CD8-positive, alpha-beta memory T cell (primary cell): ENCODE measurements at places on chromosomes 13 and 19.
A peak's percentile ranks its signal among the peaks of the same experiment; 100 is the strongest.

DNA sequence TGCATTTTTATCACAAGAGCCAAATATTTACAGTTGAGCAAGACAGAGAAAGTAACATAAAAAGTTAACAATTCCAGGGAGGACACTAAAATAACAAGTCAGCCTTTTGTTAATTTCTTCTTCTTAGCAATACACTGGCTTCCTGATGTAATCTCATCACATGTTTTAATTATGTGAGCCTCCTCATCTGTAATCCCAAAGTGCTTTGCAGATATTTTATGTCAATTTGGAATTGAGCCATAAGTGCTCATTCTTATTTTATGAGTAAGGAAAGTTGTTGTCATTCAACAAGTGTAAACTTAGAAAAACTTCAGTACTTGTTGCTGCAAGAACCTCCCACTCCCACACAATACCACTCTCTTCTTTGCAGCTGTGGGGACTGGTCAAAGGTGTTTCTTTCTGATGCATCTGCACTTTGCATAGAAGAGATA lies 223.6 kb downstream of the GPC6 start:
- no peak for DNase-seq

GRCh38 chr19:41767115-41767514 lies 11.8 kb downstream of the CEACAM6 start:
- DNase-seq, result no peak

GRCh38 chr13:60111691-60112090 lies 52.0 kb downstream of the DIAPH3 start:
- no peak for DNase-seq

DNA sequence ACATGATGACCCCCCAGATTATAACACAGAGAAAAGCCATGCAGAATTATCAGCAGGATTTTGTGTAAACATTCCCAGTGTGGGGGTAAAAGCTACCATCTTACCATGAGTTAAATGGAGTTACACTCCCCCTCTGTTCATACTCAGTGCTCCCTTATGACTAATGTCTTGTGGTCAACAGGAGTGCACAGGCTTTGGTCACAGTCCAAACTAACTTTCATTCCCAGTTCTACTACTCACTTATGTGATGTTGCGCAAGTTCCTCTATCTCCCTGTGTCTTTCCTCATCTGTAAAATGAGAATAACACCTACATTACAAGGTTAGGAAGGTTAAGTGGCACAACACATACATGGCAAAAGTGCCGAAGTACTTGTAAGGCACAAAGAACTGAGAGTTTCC lies 277.9 kb downstream of the RBM26 start:
- no peak for DNase-seq

DNA sequence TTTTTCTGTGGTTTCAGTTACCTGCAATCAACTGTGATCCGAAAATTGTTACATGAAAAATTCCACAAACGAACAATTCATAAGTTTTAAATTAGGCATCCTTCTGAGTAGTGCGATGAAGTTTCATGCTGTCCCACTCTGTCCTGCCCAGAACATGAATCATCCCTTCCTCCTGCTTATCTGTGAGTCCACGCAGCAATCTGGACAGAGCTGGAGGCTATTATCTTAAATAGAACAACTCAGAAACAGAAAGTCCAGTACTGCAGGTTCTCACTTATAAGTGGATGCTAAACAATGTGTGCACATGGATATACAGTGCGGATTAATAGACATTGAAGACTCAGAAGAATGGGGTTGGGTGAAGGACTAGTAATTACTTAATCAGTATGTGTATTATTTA lies 583.7 kb upstream of the SPRY2 start:
- DNase-seq, result no peak

- no peak for DNase-seq
Measured at GRCh38 chr13:25990801-25991200, 61.0 kb downstream of the SHISA2 start.

DNA sequence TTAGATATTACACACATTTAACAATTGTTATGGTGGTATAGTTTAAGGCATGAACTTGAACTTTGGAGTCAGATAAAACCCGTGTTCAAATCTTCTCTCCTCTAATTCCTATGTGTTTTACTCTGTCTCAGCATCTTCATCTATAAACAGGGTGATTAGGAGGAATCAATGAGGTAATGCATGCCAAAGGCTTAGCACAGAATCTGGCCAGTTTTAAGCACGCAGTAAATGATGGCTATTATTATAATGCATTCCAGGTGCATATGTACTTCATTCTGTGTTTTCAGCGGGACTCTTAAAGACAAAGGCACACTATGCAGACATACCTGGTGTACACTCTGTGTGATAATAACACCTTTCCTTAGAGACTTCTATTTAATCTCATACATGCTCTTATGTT lies 88.0 kb upstream of the FRY start:
- DNase-seq, result no peak

DNA sequence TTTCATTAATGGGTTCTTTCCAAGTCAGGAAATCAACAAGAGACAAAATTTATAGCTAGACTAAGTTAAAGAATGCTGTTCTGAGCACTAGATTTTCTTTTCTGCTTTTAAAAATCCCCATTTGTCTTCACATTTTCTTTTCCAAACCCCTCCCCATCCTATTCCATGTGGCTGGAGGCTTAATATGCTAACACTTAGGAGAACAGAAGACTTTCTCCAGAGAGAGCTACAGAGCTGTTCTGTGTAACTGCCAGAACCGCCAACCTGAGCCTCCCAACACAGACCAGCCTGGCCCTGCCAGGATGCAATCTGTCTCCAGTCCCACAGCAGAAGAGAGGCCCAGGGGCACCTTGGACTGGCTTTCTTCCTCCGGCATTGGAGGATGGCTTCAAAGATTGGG lies 264.1 kb downstream of the NDFIP2 start:
- DNase-seq, result no peak

DNA sequence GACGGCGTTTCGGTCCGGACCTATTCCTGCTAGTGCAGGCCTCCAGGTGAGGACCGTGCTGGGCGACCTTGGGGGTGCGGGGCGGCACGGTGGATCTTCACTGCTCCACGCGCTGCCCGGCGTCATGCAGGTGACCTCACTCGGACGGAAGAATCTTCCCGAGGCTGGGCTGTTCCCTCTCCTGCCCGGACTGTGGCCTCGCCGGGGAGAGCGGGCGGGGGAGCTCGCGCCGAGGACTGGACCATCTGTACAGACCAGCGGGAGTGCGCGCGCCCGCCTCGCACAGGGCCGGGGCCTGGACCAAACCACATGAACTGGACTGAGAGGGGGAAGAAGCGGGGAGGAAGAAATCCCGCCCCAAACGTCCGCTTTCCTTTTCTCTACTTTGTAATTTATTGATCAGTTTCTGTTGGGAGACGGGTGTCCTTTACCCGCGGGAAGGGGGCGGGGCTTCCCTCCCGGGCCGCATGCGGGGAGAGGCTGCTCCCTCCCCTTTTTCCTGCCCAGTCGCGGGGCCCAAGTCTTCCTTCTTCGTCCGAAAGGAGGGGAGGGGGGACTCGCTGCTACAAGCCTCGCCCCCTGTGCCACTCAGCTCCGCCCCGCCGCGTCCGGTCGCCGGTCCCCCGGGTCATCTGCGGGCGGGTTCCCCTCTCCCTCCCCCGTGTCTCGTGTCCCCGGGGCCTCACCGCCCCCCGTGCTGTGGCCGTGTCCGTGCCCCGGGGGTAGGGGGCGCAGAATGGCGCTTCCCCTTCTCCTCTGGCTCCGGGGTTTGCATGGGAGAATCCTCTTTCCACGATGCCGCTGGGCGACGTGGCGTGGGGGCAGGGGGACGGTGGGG lies 4.9 kb downstream of the HRC start:
- DNase-seq, result no peak

GRCh38 chr13:114222461-114222968 lies 12.2 kb upstream of the CDC16 start:
- DNase-seq, result no peak

DNA sequence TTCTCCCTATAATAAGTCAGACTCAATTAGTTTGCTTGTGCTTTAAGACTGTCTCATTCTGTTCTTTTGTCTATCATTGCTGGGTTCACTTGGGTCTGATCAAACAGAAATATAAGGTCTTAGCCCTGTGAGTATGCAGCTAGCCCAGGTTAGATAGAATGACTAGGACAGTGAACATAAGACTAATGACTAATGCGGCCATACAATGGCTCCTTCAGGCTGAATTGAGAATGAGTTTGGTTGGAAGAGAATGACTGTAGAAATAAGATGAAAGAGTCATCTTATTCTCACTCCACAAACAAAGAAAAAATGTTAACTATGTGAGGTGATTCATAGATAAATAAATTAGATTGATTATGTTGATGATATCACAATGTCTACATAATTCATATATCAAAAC lies 50.1 kb upstream of the OBI1 start:
- DNase-seq, result no peak

DNA sequence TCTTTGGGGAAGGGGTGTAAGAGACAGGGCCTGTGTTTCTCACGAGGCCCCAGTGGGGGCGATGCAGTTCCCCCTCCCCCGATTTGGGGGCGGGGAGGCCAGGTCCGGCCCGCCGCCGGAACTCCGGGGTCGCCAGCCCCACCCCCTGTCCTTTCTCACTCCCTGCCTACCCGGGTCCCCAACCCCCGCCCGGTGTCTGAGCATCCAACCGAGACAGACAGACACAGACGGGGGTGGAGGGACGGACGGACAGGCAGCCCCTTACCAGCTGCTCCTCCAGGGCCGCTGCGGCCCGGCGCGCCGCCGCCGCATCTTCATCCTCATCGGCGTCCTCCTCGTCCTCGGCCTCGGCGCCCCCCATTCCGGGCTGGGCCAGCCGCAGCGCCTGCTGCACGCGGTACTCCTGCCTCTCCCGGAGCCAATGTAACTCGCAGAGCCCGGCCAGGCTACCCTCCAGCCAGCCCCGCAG lies 397 bp downstream of the DACT3 start:
- DNase-seq, result no peak

DNA sequence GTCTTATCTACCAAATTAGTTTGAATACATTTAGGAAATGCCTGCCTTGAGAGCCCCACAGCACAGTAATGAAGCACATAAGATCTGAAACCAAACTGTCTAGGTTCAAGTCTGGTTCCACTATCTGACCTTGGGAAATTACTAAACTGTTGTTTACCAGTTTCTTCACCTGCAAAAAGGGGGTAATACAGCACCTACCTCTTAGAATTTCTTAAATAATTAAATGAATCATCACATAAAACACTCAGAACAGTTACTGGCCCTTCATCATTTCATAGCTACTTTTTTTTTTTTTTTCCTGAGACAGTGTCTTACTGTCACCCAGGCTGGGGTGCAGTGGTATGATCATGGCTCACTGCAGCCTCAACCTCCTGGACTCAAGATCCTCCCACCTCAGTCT lies 59.6 kb downstream of the USP12 start:
- no peak for DNase-seq

DNA sequence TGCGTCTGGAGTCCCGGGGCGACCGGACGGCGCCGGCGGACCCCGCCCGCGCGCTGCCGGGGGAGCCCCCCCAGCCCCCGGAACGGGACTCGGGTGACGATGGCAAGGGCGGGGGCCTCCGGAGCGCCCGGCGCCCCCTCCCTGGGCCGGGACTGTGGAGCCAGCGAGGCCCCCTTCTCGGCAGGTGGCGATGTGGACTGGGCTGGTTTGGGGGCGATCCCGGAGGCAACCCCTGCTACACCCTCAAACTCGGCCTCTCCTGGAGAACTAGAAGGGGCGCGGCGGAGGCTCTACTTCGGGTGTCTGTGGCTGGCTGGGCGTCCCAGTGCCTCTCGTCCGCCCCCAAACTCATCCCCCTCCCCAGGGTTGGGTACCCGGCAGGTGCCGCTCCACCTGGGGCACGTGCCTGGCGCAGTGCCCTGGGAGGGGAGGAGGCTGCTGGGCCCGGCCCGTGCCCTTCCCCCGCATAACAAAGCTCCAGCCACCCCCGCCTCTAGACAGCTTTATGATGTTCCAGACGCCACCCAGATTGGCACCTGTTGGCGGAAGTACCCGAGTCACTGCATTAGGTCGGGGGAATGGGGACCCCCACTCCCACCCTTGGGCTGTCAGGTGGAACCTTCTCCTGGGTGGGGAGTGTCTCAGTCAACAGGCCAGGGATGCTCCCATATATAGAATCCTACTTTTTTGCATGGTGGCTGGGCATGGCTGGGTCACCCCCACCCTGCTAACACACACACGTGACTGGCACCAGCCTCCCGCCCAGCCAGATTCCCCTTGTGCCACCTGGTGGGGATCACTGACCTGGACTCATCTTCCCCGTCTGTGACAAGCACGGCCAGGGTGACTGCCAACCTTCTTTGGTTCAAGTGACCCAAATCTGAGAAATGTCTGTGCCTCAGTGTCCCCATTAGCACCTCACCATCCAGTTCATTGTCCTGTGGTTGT lies 722 bp downstream of the PKN1 start:
- DNase-seq, result peak; percentile 52

- no peak for DNase-seq
Measured at GRCh38 chr19:11187441-11187840, 9.9 kb downstream of the KANK2 start.

DNA sequence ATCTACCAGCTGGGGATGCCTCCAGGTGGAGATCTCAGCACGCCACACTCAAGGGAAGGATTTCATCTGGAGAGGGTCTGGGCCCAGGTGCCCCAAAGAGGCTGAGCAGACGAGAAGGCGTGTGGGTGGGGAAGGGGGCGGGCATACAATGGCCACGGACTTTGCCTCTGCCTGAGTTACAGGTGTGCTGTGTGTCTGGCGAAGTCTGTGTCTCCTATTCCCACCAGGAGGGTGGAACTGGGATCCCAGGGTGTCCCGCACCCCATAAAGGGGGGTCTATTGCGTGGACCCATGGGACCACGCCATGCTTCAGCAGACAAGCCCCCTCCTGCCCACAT lies 3.6 kb downstream of the TLE2 start:
- DNase-seq, result no peak

DNA sequence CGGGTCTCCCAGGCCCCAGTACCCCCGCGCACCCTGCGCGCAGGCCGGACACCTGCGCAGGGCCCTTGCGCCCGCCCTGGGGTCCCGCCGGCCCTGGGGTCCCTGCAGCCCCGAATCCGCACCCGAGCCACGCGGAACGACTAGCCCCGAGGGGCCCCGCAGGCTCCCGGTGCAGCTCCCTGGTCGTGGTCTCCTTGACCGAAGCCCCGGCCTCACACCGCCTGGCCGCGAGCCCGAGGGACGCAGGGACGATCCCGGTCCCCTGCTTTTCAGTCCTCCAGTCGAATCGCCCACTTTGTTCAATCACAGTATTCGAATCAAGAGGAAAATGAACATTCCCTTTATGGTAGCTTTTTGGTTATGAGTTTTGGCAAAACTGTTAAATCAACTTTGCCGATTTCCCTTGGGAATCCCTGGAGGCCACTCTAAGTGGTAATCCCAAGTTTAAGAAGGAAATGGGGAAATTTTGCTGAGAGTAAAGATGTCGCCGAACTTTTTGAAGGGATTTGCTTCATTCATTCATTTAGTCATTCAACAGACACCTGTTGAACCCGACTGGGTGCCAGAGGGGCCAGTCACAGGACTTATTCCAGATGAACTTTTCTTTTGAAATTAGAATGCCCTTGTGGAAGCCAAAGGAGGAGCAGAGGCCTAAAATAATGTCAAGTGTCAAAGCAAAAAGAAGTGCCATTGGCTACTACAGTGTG lies 75.0 kb downstream of the ZIC5 start:
- DNase-seq, result no peak
